ENCODE measurements at places on chromosomes 4 and X.

GRCh38 chrX:112081781-112082652 is 559 bp downstream of the TRPC5 start:
- peak; percentile 30 for DNase-seq

GRCh38 chr4:138507522-138507921 is 265.4 kb upstream of the SLC7A11 start:
- no peak for DNase-seq

DNA sequence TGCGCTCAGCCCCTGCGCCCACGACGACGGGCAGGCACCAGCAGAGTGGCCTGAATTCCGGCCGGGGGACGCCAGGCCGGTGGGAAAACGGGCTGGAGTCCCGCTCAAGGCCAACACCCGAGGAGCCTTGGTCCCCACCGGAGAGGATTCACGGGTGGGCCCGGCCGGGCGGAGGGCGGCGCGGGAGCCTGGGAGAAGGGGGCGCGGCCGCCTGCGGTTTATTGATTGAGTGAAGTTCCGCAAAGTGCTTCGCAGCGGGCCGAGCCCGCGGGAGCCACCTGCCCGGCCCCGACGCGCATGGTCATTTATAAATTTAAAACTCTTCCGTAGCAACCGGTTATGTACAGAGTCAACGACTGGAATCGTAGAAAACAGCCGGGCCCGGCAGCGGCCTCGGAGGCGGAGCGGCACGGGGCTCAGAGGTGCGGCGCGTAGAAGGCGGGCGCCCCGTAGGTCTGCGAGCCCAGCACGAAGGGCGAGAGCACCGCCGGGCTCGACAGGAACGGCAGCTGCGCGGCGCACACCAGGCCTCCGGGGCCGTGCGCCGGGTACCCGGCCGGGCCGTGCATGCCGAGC is 3.6 kb downstream of the NKX1-1 start:
- DNase-seq: no peak

GRCh38 chrX:131802836-131803626 is 220.1 kb upstream of the STK26 start:
- peak; percentile 28 for DNase-seq

GRCh38 chrX:154300816-154301215 is 5.2 kb downstream of the TKTL1 start:
- no peak for DNase-seq

DNA sequence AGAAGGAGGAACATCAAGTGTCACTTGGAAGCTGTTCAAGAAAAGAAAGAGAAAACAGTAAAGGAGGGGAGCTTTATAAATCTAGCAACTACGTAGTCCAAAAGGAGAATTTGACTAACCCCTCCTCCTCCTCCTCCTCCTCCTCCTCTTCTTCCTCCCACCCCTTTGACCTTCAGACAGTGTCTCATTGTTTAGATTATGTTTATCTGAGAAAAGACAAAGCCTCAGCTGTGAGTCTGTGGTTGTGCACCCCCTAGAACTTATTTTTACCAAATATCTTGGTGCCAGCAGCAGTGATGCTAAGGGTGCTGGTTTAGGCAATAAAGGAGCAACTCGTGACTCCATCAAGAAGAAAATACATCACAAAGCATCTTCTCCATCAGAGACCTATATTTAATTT is 68.9 kb upstream of the BMP2K start:
- no peak for DNase-seq

GRCh38 chrX:72027914-72028307 is 103.8 kb downstream of the RTL5 start:
- DNase-seq: no peak

DNA sequence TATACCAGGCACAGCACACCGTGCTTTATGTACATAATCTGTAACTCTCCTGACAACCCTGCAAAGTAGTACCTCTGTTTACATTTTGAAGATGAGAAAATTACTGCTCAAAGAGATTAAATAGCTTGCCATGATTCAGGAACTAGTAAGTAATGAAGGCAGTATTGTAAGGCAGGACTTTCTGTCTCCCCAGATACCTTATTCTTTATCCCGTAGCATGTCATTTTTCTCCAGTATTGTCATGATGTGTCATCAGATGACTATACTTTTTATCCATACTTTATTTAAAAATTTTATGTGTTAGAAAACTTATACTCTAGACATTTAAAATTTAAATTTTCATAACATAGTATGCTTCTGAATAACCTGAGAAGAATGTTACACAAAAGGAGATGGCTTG is 188.3 kb upstream of the NUDT6 start:
- DNase-seq: no peak

DNA sequence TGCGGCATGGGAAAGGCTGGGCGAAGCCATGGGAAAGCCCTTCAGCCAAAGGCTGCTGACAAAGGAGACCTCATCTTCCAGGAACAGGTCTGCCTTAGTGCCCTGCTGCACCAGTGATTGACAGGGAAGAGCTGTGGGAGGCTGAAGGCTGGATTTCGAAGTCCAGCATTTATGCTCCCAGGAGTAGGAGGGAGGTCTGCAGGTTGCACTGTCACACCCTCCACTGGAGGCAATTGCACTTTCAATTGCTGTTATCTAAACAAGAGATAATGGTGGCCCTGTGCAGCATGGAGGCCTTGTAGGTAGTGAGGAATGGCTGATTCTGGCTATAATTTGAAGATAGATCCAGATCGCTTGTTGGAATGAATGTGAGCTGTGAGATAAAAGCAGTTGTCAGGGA is 43.7 kb downstream of the FAM114A1 start:
- DNase-seq: peak; percentile 67

GRCh38 chr4:74440356-74440755 is 4.6 kb upstream of the AREG start:
- no peak for DNase-seq

DNA sequence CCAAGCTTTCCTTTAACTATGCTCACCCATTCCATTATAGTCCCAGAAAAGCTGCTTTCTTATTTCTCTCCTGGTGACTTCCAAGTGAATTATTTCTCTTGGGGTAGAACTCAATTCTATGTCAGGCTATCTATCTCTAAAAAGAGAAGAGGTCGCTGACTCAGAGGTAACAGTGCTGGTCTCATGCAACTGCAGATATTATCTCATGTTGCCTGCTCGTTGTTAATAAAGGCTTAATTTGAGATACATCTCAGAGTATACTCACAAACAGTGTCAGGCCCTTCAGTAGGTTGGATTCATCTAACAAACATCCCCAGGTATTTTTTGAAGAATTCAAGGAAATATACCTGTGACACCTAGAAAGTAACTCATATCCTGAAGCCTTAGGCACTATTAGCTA is 2.7 kb downstream of the TMEM154 start:
- DNase-seq: no peak

DNA sequence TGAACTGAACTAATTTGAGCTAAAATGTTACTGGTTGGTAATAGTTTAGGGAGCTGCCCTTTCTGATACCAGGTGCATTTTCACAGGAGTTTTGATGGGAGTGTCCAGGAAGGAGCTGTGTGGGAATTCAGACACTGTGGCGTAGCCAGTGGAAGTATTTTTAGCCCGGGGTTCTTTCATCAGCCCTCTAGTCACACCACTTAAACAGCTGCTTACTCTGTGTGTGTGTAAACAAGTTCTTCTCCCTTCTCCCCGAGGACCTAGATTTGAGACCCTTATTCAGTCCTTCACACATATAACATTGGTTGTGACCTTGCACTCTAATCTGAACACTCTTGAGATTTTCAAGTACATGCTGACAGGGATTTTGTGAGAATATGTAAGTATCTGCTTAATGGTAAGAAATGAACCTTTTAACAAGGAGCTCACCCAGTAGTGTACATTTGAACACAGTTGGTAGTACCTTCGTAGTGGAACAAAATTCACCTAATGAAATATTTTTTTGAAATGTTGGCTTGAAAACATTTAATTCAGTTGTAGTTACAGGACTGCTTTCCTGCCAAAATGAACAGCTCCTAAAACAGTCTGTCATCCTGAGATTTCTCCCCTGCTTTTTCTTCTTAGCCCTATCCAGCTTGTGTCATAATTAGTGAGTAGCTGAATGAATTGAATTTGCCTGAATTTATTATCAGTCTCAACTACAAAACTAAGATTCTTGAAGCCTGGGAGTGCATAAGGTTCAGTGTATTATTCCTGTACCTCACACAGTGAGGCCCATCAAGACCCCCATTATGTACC is 61.8 kb downstream of the BMPR1B start:
- DNase-seq: no peak

- peak; percentile 0 for DNase-seq
Measured at GRCh38 chrX:57772637-57773036, 92.6 kb upstream of the NLRP2B start.

GRCh38 chrX:129749069-129749468 is 10.3 kb downstream of the XPNPEP2 start:
- DNase-seq: no peak

- DNase-seq: no peak
Measured at GRCh38 chr4:156906325-156906724, 65.3 kb downstream of the PDGFC start.

- no peak for DNase-seq
Measured at GRCh38 chrX:87236830-87237440, 280.7 kb upstream of the KLHL4 start.

DNA sequence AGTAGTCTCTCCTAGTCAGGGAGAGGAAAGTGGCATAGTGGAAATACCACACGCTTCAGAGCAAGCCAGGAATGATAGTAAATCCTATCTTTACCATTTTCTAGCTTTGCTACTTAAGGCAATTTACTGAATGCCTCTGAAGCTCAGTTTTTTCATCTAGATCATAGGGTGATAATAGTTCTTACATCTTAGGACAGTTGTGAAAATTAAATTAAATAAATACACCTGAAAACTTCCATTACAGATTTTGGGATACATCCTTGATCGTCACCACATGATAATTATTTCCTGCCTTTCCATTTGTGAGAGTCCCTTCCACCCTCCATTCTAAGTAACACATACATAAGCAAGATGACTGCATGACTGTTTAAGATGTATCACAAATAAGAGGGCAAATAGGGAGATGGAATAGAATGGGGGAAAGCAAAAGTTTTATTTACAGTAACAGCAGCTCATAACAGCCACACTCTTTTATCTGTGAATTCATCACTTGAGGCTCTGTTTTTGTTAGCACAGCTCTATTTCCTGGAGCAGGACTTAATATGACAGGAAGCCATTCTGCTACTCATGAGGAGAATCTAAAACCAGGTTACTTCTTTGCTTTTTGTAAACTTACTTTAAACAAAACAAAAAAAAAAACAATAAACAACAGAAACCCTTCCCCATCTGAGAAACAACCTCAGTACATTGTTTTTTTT is 13.4 kb downstream of the P2RY10 start:
- DNase-seq: peak; percentile 25

GRCh38 chr4:168817370-168817769 is 192.7 kb downstream of the CBR4 start:
- no peak for DNase-seq

- DNase-seq: no peak
Measured at GRCh38 chr4:1160351-1160750, 12.0 kb downstream of the SPON2 start.

DNA sequence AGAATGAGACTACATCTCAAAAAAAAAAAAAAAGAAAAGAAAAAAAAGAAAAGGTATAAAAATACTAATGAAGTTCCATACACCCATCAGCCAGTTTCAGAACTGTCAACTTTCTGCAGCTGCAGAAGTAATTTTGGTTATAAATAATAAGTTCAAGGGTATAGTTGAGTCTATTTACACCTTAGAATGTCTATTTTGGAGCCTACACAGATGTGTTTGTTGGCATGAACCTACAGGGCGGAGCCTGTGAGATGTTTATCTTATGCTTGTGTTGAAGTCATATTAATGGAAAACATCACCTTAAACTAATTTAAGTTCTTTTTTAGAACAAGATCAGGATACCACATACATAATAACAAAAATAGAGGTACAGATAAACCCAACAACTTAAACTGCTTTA is 85.8 kb downstream of the RAPGEF2 start:
- DNase-seq: no peak

GRCh38 chrX:54248309-54248708 is 65.3 kb upstream of the FAM120C start:
- DNase-seq: peak; percentile 18

GRCh38 chr4:4865705-4866123 is 6.2 kb downstream of the MSX1 start:
- no peak for DNase-seq

GRCh38 chr4:2886622-2887021 is 43.0 kb downstream of the ADD1 start:
- peak; percentile 71 for DNase-seq

- DNase-seq: no peak
Measured at GRCh38 chr4:152115794-152116193, 355.0 kb upstream of the GATB start.

GRCh38 chr4:3412257-3413020 is 29.3 kb upstream of the HGFAC start:
- DNase-seq: no peak

GRCh38 chrX:68433155-68433980 is at the start of gene OPHN1:
Gene OPHN1, minus strand, starts transcription at chrX:68433495. Its CDS starts 475 bp downstream, at chrX:68433020.
- DNase-seq: peak; percentile 89

DNA sequence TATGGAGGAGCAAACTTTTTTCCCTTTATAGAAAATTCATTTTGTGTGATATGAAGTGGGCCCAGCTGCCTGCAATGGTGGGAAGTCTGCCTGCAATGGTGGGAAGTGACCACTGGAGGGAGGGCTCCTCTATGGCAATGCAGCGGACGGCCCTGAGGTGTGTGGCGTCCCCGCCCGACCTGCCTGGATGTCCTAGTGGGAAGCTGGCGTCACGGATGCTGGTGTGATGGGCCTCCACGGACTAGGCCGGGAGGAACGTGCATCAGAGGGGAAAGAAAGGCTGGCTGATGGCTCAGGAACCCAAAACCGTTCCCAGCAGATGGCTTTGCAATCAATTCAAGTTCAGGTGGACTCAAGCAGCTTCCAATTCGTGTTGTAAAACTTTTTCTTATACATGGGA is 177.9 kb downstream of the AFAP1 start:
- peak; percentile 74 for DNase-seq

DNA sequence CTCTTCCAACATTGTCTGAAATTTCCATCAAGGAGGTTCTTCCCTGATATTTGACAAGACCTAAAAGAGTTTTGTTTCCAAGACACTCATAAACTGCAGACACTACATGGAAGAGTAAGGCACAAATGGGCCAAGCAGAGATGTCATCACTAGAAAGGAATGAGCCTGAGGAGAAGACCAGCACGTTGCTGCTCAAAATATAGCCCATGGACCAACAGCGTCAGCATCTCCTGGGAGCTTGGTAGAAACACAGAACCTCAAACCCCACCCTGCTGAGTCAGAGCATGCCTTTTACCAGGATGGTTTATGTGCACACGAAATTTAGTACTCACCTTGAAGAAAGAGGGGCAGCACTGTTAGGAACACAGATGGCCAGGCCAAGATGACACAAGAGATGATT is 128.7 kb upstream of the MID1 start:
- no peak for DNase-seq
